ENCODE measurements at places on chromosomes 13 and 19. TPM values are rescaled to one million over a fixed set of nuclear protein-coding genes. Genes with fewer than 3 reads are reported as not detected.

Gene ELSPBP1
- not detected for total RNA-seq

DNA sequence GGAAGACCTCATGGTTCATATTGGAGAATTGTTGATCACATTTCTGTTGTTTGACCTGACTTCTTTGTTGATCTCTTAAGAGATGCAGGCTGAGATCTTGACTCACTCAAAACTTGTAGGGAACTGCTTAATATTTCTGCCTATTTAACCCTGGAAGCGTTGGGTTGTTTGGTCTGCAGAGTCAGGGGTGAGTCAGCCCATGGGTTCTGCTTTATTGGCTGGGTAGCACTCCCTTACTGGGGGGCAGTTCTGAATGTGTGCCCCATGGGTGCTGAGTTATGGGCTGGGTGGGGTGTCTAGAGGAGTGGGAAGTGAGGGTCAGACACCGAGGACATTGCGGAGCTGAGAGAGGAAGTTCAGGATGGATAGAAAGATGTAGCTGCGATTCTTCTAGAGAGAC is 87.9 kb downstream of the LRCH1 start:
- DNase-seq = no peak

DNA sequence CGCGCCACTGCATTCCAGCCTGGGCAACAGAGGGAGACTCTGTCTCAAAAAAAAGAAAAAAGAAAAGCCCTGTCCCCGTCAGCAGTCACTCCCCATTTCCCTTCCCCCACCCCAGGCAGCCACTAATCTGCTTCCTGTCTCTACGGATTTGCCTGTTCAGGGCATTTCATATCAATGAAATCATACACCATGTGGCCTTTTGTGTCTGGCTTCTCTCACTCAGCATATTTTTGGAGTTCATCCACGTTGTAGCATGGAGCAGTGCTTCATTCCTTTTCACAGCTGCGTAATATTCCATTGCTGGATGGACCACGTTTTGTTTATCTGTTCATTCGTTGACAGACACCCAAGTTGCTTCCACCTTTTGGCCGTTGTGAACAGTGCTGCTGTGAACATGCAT is 36.1 kb upstream of the KLF2 start:
- DNase-seq = no peak

Gene IRF2BP1
- 18.1 TPM for total RNA-seq

Gene GADD45GIP1
- 7.2 TPM for total RNA-seq

DNA sequence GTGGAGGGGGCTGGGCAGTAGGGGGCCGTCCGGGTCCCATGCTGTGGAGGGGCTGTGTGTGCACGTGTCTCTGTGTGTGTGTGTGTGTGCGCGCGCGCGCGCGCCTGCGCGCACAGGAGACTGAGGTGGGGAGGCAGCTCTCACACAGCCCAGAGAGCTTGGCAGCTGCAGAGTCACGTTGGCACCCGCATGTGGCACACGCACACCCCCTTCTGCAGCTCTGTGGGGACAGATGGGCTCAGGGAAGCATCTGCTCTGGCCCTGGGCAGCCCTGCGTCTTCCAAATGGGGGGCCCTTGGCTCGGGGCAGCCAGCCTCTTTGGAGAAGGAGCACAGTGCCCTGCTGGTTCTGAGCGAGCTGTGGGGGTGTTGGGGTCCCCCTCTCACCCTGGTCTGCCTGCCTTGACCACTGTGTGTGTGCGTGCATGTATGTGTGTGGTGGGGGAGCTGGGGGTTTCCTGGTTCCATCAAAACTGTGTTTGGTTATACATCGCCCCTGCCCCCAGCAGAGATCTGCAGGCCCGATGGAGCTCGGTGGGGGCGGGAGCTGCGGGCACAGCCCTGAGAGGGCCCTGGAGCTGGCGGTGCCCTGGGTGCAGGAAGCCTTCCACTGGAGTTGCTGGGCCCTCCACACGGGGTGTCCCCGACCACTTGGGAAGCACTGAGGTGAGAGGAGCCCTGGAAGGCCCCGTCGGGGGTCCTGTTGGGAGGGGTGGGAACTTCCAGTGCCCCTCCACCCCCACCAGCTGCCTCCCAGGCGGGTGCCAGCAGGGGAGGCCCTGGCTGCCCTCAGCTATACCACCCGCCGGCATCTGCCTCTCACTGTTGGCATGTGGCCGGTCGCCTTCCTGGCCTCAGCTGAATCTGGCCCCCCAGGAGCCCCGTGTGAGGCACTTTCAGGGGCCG is 67.1 kb downstream of the KDM4B start:
- peak; percentile 72 for DNase-seq

- no peak for DNase-seq
Measured at GRCh38 chr19:7831452-7831851, 1.4 kb downstream of the EVI5L start.

GRCh38 chr13:75383064-75383715 is 98.8 kb downstream of the TBC1D4 start:
- DNase-seq = no peak

DNA sequence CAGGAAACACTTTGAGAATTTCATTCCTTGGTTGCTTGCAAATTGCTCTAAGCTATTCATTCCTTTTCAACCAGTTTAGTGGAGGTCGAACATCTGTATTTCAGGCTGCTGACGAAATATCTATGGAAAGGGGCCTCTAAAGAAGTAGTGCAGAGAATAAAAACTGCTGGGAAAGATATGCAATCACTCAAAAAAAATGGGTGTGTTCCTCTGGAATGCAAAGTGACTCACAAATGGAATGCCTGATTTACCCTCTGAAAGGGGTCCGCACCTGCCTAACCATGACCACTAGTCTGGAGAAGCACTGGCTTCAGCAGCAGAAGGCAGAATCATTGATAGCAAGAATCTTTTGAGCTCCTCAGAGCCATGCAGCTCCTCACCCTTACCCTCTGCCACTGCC is 129.4 kb downstream of the PCDH9 start:
- DNase-seq = no peak

Gene OXGR1
- 1.00 TPM for total RNA-seq

- DNase-seq = no peak
Measured at GRCh38 chr19:10332158-10332964, 968 bp downstream of the RAVER1 start.
